Skeletal muscle tissue (tissue), 5 donors: ENCODE measurements at places on chromosomes 11 and 22. TPM values are rescaled to one million over a fixed set of nuclear protein-coding genes. Genes with fewer than 3 reads are reported as not detected.

TUB gene
- total RNA-seq: 8.9 TPM

OR4C16 gene
- total RNA-seq: not detected

CNTN5 gene
- total RNA-seq: 10.4 TPM

WNT11 gene
- 18.3 TPM for total RNA-seq

TKFC gene
- 6.8 TPM for total RNA-seq

TBX10 gene
- total RNA-seq: not detected

SMTNL1 gene
- total RNA-seq: 69.9 TPM
